Left lung (tissue), 14 donors: ENCODE measurements at places on chromosomes 16 and 17. TPM values are rescaled to one million over a fixed set of nuclear protein-coding genes. Genes with fewer than 3 reads are reported as not detected.

DNA sequence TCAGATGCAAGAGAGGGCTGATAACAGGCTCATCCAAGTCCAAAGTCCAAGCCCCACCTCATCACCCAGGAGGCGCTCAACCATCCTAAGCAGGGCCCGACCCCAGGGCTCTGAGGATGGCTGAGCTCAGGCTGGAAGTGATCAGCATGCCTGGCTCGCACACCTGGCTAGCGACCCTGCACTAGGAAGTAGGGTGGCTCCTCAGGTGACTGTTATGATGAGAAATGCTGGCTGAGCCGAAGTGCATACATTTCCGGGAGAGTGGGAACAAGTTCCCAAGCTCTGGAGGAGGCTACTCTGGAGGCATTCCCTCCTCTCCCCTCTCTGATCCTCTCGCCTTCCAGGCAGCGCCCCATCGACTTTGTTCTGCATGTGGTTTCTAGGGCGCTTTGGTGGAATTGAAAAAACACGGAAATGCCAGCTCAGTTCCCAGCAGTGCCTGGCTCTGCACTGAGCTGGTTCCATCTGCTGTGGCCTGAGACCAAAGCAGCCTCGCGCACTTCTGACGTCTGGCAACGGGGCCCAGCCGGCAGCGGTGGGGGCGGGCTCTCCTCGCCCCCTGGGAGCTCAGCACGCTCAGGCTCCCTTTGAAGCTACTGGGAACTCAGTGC lies 130.3 kb downstream of the IRF8 start:
- DNase-seq, result peak; percentile 29

GRCh38 chr17:78179372-78179771 lies 7.5 kb downstream of the TK1 start:
- peak; percentile 69 for DNase-seq

DNA sequence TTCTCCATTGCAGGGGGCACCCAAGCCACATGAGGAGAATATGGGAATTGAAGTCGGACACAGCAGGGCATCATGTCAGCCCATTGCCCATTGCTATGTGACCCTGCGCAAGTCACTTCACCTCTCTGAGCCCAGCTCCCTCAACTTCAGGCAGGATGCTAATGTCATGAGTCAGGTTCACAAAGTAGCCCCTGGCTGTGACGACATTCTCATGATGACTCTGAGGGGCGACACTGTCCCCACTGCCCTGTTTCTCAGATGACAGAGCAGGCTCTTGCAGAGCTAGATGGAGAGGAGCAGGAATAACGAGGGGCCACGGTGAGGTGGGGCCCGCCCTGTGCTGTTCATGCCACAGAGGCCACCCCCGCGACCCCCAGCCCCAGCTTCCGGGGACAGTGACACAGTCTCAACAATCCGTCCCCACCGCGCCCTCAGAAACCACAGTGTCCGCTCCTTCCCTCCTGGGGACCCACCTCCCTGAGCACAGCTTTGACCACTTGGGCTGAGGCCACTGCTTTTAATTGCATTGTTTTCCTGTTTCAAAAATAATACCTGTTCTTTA lies 13.2 kb upstream of the ZNF469 start:
- no peak for DNase-seq

- peak; percentile 30 for DNase-seq
These were observed 498 bp downstream of the LRRC37B start for GRCh38 chr17:32007463-32008298.

GRCh38 chr17:71023249-71024030 lies 854.1 kb downstream of the KCNJ2 start:
- no peak for DNase-seq

DNA sequence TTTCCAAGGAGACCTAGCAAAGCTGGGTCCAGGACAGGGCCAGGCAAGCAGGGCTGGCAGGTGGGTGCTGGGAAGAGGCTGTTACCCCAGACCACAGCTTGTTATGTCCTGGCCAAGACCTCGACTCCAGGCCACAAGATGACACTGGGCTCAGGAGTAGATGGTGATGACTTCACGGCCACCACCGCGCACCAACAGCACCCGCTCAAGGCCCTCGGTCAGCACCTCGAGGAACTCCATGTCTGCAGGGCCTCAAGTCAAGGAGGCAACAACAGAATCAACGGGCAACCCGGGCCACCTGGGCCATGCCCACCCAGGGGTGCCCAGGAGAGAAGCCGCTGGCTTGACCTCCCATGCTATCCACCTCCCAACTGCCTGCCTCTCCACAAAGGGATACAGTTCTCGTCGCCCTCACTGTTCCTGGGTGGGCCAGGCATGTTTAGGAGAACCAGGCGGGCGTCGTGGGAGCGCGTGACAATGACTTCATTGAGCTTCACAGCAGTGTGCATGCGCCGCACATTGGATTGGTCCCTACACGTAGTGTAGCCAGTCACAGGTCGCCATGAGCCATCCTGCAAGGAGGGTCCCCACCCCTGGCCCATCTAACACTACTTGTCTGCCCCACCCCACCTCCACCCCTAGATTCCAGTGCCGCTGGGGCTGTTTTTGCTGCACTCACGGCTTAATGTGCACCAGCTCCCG lies 921 bp upstream of the LCAT start:
- no peak for DNase-seq

- peak; percentile 62 for DNase-seq
These were observed 344.3 kb downstream of the WWOX start for GRCh38 chr16:78443542-78444364.

- DNase-seq, result peak; percentile 85
These were observed 1.5 kb upstream of the BAIAP3 start for GRCh38 chr16:1331712-1332617.

- DNase-seq, result no peak
These were observed 16.6 kb downstream of the ENGASE start for GRCh38 chr17:79091226-79091670.

- DNase-seq, result no peak
These were observed 10.5 kb upstream of the RBFOX3 start for GRCh38 chr17:79621151-79621943.

- DNase-seq, result no peak
These were observed 64.0 kb downstream of the NT5M start for GRCh38 chr17:17366941-17367875.

DNA sequence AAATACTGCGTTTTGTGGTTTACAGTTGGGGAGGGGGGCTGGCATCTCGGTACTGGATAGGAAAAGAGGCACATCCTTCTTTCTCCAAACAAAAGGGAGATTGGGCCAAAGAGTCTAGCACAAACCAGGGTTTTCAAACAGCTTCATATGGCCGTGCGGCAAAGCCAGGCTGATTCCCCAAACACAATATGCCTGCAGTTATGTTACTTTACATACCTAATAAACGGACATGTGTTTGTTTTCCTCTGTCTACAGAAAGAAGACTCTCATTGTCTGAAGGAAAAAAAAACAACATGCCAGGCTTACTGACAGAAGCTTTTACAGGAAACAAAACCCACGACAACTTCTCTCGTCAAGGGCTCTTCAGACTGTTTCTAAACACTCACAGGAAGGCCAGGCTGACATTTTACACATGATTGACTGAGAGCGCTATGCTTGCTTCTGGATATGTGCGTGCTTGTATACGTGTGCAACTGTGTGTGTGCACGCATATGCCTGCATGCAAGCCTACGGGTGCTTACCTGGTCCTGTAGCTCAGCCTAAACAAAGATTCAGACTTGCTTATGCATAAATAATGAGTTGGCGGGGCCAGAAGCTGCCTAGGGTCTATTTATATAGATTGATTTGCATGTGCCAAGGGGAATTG lies 461.0 kb upstream of the C16orf82 start:
- no peak for DNase-seq

GRCh38 chr16:56852401-56852730 lies 12.6 kb upstream of the SLC12A3 start:
- no peak for DNase-seq

DNA sequence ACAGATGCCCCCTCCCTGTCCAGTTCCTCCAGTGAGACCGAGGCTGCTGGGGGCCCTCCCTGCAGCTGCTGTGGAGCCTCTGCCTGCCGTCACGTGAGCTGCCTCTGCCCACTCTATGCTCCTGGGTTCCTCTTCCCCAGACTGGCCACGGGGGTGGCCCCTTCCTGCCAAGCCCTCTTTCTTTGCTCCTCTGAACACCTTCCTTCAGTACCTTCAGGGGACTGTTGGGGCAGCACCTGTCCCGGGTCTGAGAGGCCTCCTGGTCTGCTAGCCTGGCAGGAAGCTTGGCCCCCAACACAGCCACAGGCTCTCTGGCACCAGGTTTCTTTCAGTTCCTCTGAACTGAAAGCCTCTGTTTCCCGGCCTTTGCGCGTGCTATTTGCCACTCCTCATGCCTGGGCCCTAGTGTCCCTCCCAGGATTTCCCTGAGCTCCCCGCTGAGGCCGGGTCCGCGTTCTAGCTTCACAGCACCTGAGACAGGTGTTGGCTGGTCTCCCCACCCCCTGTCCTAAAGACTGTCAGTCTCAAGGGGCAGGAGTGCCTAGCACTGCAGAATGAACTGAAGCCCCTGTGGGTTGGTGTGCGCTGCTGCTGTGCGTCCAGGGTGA lies 6.6 kb upstream of the ATP6V0C start:
- no peak for DNase-seq

GRCh38 chr16:12896562-12896961 lies 4.8 kb upstream of the SHISA9 start:
- DNase-seq, result no peak

- no peak for DNase-seq
These were observed 1023.4 kb upstream of the RBFOX1 start for GRCh38 chr16:6309271-6309670.

DNA sequence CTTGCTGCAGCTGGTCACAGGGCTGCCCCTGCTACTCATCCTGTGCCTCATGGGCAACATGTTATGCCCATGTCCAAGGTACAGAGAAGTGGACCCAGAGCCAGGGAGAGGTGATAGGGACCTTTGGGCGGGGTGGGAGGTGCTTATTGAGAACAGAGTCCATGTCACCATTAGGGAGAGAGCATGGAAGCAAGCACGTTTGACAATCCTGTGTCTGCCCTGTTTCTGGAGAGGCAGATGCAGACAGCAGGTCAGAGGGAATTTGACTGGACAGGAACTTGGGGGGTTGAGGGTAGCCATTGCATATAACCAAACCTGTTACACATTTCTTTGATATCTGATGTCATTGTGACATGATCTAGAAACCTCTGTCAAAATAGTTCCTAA lies 14.3 kb upstream of the ARL4D start:
- no peak for DNase-seq

DNA sequence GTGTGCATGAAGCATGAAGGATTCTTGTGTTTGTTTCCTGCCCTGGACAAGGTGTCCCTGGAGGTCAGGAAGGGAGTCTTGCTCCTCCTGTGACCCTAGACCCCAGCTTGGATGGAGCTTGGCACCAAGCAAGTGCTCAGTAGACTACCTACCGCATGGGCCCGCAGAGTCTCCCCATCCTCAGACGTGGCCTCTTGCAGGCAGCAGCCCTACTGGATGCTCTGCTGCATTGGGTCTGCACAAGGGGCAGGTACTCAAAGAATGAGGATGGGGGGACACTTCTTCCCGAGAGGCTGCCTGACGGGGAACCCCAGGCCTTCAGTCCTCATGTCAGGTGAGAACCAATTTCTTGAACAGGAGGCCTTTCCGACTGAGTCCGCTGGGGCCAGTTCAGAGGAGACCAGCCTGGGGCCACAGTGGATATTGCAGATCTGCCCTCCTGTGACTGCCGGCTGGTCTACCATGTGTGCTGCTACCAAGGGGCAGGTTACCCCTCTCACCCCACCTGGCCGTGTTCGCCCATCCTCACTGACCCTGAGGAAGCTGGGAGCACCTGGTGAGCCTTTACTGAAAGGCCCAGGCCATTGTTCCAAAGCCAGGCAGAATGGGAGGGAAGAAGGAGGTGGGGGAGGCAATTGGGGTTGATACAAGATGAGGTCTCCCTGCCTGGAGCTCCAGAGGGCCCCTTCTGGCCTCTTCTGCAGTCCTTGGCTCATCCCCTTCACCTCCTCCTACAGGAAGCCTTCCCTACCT lies 206.3 kb downstream of the RAB11FIP4 start:
- no peak for DNase-seq

DNA sequence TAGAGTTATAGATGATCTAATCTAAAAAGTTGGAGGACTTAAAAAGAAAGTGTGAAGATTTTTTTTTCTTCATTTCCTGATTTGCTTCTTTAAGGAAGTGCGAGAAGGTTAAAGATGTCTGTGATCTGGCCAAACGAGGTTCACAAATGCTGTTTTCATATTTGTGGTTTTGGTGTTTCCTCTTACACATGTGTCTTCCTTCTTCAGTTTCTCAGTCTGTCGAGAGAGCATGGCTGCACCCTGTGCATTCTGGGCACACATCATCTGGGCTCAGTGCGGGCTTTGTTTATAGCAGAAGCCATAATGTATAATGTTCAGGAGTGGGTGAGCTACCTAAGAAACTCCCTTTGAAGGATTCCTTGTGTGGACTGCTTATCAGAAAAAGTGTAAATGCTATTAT lies 260.4 kb upstream of the TBX2 start:
- no peak for DNase-seq

- DNase-seq, result no peak
These were observed 301.9 kb downstream of the SOX9 start for GRCh38 chr17:72422505-72423285.

- DNase-seq, result peak; percentile 25
These were observed 69.7 kb upstream of the CHMP6 start for GRCh38 chr17:80921741-80922579.

DNA sequence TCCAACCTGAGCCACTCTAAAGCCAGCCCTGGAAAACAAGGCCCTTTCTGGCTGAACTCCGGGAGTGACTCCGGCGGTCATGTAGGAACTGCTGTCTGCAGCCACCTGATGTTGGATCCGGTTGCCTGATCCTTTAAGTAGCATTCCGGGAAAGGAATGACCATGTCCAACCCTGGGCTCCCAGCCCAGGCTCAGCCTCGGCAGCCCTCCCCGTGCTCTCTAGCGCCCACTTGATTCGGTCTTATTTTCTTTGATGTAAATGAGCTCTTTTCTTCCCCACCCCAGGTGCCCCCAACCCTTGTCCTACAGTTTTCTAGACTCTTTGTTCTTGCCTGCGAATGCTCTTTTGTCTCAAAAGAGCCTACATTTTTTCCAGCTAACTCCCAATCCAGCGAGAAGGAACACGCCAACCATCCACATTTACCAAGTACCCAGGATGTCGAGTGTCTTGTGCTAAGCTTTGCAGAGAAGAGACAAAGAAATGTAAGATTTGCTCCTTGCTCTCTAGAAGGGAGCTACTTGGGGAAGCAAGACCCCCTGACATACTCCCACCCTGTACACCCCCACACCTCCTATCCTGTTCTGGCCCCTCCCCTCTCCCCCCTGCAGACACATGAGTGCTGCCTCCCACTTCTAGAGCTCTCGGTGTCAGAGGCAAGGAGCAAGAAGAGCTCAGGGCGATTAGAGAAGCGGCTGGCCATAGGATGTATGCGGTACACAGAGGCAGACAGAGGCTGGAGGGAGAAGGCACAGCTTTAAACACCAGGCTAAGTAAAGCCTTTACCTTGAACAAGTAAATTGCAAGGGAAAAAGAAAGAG lies 53.8 kb downstream of the COG7 start:
- peak; percentile 63 for DNase-seq

- no peak for DNase-seq
These were observed 51.8 kb downstream of the PIMREG start for GRCh38 chr17:6496116-6496481.

The RNF135 gene
- 16.3 TPM for polyA plus RNA-seq

The NUPR1 gene
- polyA plus RNA-seq, result 45.8 TPM

The MRC2 gene
- 87.7 TPM for polyA plus RNA-seq

The GPR179 gene
- polyA plus RNA-seq, result 0.24 TPM

The TNRC6A gene
- 74.0 TPM for polyA plus RNA-seq

The TP53TG3 gene
- not detected for polyA plus RNA-seq
